Activated CD4-positive, alpha-beta T cell treated with anti-CD3 and anti-CD28 coated beads, Interleukin-2, amount 10 ng/mL, durations not matched to agents 24 days and 14 days (primary cell): ENCODE measurements at places on chromosomes 5 and 9.

DNA sequence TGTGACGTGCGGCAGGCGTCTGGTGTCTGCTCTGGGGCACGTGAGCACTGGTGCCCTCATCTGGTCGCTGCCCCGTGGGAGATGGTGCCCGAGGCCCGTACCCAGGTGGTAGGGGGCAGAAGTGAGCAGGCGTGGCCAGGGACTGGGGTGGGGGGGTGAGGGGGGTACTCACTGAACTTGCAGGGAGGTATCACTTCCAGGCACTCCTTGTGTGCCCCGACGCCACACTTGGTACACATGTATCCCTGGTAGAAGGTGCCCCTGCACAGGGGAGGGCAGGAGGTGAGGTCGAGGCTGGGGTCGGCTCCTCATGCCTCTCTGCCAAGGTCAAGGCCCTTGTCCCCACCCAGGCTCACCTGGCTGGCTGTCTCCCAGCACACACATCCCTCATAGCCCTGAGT is 45.2 kb upstream of the SARDH start:
- no peak for DNase-seq

DNA sequence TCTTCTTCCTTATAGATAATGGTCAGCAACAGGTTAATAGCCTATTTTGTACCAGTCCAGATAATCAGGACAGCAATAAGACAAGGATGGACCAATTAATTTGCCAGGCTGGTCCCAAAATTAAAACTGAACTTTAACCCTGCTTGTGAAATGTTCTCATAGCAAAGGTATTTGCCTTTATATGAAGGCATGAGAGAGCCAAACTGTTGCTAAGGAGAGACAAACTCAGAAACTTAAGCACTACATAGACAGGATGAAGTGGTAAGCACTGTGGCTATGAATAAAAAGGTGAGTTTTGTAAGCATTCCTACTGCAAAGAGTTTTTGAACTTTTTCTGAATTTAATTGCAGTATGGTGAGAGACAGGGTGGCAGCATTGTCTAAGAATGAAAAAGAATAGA is 174.7 kb upstream of the PPP1R2B start:
- DNase-seq = no peak

DNA sequence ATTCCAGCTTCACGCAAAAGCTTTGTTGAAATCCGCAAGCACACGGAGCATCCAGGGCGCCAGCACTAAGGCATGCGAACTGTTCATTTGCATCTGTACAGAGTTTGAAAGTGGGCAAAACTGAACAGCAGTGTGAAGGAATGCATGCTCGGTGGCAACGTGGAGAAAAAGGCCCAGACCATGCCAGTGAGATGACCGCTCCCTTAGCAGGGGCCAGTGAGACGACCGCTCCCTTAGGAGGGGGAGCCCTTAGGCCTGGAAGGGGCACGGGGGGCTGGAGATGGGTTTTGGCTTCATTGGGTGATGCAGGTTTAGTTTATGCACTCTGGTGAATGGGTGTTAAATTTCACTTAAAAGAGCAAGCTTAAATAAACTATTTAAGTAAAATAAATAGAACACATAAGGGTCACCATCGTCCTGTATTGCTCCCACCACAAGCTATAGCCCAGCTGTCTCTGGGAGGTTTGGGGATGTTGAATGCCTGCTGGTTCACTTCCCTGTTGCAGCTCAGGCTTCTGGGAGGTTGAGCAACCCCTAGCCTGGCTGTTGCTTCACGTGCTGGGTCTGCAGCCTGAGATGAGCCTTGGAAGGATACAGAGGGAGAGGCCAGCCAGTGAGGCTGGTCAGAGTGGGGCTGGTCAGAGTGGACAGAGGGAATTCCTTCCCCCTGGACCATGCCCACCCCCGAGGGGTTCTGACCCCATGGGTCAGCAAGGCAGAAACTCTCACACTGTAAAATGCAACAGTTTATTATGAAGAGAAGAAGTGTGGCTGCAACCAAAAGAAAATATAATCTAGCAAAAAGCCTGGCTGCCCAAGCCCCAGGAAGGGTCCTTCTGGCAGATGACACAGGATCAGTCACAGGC is 4.6 kb upstream of the FCN1 start:
- DNase-seq = no peak

- DNase-seq = no peak
Measured at GRCh38 chr5:17257705-17258273, 40.4 kb downstream of the BASP1 start.

DNA sequence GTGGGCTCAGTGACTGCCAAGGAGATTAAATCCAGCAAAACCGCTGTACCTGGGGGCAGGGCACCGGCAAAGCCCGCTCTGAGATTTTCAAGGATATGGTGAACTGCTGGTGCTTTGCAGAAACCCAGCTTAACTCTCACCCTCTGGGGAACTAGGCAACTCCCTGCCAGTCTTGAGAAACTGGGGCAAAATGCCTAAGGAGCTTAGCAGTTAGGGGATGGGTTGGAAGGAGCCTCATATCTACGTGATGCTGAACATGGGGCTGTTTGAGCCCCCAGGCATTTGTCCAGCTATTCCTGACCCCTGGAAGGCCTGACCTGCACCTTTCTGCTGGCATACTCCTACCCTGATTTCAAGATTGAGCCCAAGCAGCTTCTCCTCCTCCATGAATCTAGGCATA is 108.6 kb upstream of the TBC1D2 start:
- DNase-seq = no peak

DNA sequence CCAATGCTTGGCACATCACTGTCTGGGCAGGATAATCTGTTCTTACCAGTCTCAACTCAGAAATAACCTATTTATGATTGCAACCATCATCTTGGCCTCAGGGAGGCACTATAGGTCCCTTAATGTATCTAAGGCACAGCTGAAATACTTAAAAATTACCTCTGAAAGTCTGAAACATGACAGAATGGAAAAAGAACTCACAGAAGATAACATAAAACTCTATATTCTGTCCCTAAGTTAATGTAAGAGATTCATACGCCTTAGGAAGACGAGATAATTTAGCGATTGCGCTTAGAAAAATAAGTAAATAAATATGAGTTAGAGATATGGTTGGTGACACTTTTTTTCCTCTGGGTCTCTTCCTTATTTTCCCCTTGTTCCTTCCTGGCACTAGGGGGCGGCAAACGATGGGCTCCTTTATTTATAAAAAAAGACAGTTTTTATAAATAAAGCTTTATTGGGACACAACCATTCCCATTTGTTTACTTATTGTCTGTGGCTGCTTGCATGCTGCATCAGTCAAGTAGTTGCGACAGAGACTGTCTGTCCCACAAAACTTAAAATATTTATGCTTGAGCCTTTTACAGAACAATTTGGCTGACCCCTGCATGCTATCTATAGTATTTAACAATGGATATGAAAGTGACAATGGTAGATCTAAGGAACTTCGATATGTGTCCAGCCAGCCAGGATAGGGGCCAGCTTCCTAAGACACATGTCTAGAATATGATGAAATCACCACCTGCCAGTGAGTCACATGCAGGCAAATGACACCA is 79.6 kb downstream of the PDE4D start:
- DNase-seq = peak; percentile 74

DNA sequence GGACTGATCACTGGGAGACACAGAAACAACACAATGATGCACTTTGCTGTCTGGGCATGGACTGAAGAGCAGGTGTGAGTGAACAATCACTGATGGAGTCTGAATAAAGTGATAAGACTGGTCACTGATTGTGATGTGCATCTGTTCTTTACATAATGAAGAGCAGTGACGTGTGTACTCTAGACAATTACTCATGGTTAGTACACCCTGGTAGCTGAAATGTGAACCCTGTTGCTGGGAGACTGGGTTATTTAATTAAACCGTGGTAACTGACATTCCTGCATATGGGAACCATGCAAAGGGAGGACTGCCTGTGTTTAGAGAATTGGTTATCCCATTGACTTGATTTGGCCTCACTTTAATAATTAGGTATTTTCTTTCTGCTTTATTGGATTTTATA is 202.9 kb downstream of the NR2F1-AS1 start:
- DNase-seq = no peak

GRCh38 chr5:31504529-31504928 is 27.4 kb downstream of the DROSHA start:
- peak; percentile 35 for DNase-seq

GRCh38 chr5:178117923-178118701 is 4.8 kb downstream of the N4BP3 start:
- DNase-seq = no peak

GRCh38 chr5:133108481-133108921 is 56.7 kb downstream of the HSPA4 start:
- DNase-seq = no peak

DNA sequence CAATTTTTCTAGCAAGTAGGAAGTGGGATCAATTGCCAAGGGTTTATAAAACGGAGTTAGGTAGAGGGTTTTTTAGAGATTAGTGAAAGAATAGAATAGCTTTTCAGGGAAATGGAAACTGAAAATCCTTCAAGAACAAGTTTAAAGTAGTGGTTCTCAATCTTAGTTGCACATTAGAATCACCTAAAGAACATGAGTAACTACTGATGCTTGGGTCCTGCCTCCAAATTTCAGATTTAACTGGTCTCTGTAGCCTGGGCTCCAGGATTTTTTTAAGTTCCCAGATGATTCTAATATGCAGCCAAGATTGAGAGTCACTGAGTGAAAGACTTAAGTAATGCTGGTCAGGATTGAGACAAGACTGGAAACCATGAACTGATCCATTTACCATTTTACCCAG is 20.5 kb downstream of the ELOVL7 start:
- DNase-seq = peak; percentile 43

DNA sequence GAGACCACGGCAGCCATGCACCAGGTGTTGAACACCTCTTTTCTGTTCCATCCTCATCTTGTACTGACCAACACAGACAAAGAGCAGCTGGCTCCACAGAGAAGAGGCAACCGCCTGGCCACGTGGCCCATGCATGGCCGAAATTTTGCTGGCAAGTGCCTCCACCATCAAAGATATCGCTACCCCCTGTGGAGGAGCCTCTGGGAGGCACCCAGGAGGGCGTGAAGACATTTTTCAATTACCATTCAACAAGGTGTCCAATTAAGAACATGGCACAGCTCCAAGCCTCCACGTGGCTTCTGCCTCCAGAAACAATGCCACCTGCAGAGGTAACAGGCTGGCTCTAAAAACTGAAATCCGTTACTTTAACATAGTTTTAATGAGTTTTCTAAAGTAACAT is 54.4 kb upstream of the CKS2 start:
- peak; percentile 46 for DNase-seq

DNA sequence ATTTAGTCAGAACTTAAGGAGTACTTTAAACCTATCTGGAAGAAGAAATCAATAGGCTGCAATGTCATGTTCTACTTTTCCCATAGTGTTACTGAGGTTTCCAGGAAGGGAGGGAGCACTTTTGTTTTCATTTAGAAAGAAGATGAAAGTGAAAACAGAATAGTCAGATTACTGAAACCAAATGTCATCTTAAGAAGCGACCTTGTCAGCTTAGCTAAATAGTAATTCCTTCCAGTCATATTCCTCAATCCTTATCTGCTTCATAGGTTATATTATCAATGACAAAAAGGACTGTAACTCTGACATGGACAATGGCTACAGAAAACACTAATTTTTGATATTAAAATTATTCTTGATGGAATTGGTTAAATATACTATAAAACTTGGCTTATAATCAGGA is 27.7 kb downstream of the SAR1B start:
- DNase-seq = no peak

- no peak for DNase-seq
Measured at GRCh38 chr5:140221697-140222223, 46.8 kb downstream of the CYSTM1 start.

GRCh38 chr9:69499959-69500358 is 172.2 kb downstream of the APBA1 start:
- DNase-seq = peak; percentile 48

DNA sequence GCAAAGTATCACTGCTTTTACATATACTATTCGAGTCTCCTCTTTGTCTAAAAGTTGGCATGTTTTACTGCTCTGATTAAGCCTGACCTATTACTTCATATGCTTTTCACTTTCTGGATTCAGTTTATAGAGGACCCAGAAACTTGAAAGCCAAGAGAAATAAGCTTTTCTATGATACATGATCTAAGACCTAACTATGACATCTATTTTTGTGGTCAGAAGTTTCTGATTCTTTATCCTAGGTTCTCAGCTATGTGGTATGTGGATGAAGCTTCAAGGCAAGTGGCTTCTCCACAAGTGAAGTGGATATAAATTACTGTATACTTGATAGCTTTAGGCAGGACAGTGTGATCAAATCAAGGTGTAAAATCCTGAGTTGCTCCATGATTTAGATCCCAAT is 6.3 kb downstream of the EDIL3 start:
- no peak for DNase-seq
